Right ventricle myocardium inferior (tissue), 1 donor: ENCODE measurements at places on chromosomes 12 and 14.

- no peak for DNase-seq
Observed at GRCh38 chr12:132168311-132169031, 24.2 kb downstream of the NOC4L start.

DNA sequence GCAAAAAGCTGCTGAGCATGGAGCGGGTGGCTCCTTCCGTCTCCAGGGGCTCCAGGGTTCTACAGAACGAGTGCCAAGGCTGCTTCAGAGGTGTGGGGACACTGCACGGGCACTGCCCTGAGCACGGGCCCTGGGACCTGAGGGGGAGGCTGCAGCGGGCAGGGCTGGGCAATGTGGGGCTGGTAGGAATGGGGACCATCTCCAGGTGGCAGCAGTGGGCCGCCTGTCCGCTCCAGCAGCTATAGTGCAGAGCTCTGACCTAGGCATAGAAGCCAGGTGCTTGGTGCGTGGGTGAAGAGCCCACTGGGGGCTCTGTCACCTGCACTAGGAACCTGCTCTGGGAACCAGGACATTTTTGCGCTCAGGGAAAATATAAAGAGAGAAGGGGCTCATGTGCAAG, 22.3 kb downstream of the HDAC7 start:
- no peak for DNase-seq

- no peak for DNase-seq
Observed at GRCh38 chr14:77154421-77154820, 12.8 kb upstream of the ZDHHC22 start.

DNA sequence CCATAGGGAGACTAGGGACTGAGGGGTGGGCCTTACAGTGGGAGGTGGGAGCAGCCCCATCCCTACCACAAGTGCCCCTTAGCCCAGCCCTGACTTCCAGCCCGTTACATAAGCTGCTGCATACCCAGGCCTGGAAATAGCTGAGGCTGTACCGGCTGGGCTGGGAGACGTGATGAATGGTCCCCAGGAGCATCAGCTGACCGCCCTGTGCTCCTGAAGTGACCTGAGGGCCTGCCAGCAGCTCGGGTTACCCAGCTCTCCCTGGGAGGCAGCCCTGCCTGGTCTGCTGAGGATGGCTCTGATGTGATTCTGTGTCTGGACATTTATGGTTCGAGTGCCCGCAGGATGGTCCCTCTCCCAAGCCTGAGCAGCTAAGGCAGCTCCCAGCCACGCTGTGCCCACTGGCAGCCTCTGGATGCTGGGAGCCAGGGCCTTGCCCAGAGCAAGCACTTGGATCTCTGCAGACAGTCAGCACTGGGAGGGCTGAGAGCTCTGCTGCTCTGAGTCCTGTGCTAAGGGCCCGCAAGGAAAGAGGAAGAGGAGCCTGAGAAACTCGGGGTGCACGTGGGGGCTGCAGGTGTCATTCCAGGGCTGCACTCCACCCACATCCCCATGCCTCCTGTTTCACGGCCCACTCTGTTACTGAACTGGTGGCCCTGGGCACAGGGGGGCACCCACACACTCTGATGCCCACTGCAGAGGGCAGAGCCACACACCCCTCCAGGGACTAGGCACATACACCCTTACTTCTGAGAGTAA, 20.5 kb downstream of the TAMALIN start:
- DNase-seq = peak; percentile 83

- DNase-seq = no peak
Observed at GRCh38 chr12:13124656-13125505, 21.4 kb upstream of the GSG1 start.

GRCh38 chr14:69054030-69054429, 74.9 kb upstream of the ACTN1 start:
- no peak for DNase-seq
